ENCODE measurements at places on chromosomes 4 and X.

GRCh38 chr4:123055943-123056342 lies 133.5 kb upstream of the NUDT6 start:
- DNase-seq = no peak

GRCh38 chr4:101265816-101266172 lies 81.5 kb downstream of the PPP3CA start:
- DNase-seq = no peak

DNA sequence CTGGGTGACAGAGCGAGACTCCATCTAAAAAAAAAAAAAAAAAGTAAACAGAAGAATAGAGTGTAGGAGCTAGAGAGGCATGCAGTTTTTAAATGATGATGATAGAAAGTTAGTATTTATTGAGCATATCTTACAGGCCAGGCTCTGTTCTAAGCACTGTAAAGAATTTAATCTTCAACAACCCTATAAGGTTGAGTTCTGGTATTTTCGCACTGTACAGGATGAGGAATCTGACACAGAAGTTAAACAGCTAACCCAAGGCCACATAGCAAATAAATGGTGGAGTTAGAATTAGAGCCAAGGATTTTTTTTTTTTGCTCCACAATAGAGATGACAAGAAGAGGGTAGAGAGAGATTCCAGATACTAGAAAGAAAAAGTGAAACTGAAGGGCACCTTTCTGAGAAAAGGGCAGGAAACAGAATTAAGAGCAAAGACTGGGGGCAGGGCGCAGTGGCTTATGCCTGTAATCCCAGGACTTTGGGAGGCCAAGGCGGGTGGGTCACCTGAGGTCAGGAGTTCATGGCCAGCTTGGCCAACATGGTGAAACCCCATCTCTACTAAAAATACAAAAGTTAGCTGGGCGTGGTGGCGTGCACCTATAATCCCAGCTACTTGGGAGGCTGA lies 56.1 kb downstream of the KLHL5 start:
- DNase-seq = no peak

- peak; percentile 28 for DNase-seq
These were observed 116.4 kb upstream of the LSM6 start for GRCh38 chr4:146059151-146059550.

- no peak for DNase-seq
These were observed 13.9 kb upstream of the MPP1 start for GRCh38 chrX:154818916-154819770.

- DNase-seq = no peak
These were observed 917.1 kb downstream of the RAPGEF2 start for GRCh38 chr4:160019936-160020335.
